Fibroblast of skin of right biceps (primary cell): ENCODE measurements at places on chromosomes 12 and 14.

DNA sequence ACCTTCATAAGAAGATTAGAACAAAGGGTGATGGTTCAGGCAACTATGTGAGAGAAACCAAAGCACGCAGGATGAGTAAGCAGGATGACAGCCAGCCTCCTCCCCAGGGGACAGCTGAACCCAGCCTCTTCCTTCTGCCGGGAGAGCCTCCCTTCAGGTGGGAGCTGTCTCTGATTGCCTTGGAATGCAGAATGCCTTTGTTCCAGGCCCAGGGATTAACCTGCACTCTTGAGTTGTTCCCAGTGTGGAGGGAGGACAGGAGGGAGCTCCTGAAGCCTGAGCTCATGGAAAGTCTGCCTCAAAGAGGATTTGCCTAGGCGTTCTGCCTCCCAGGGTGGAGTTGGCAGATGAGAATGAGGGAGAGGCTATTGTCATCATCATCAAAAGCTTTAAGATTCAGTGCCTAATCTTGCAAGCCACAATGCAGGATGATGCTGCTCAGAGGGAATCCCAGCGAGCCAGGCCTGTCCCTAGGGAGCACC is 3.6 kb upstream of the KRT6A start:
- peak; percentile 91 for DNase-seq

GRCh38 chr12:75183967-75184366 is 25.7 kb downstream of the KCNC2 start:
- no peak for DNase-seq

GRCh38 chr14:79514700-79515099 is 696.6 kb downstream of the DIO2 start:
- DNase-seq: peak; percentile 91

- no peak for DNase-seq
Measured at GRCh38 chr14:85038526-85039352, 491.2 kb upstream of the FLRT2 start.

- DNase-seq: peak; percentile 61
Measured at GRCh38 chr14:72420749-72421474, 473.0 kb downstream of the DPF3 start.

DNA sequence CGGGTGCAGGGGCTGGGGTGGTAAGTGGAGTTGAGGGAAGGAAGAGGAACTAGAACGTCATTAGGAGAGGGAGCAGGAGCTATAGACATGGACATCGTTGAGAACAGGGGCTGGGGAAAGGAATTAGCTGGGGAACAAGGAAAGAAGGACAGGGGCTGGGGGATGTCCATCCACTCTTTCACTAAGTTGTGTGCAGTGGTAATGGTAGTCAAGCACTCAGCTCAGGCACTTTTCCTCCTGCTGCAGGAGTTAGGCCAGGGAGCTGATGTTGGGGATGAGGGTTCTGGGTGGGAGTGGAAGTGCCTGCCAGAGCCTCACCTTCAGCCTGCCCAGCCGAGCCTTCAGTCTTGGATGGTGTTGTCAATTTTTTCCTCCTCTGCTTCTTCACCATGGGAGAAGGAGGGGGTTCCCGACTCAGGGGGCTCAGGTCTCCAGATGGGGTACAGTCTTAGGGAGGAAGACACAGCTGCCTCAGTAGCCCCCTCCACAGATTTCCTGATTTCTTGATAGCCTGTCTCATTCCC is 9.2 kb downstream of the AGAP2 start:
- DNase-seq: no peak

- no peak for DNase-seq
Measured at GRCh38 chr12:124844411-124845397, 19.0 kb downstream of the SCARB1 start.
